CD4-positive, alpha-beta T cell treated with Interleukin-17A for 4 hours (primary cell): ENCODE measurements at places on chromosomes 16 and 17.

DNA sequence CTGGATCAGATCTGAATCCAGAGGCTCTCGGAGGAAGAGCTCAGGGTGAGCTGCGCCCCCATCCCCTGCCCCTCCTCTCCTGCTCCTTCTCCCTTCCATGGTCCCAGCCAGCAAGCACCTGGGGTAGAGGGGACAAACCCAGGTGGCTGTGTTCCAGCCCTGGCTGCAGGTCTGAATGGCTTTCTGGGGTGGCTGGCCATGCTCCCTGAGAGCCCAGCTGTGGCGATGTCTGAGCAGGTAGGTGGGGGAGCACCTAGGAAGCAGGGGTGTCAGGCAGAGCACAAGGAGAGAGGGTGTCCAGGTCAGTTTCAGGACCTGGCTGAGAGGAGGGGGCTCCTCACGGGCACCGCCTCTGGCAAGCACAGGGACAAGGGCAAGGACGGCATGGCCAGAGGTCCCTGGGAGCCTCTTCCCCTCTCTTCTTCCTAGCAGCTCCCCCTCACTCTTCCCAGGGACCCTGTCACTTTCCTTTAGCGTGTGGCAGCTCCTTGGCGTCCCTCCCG lies 310.0 kb downstream of the SEC14L1 start:
- DNase-seq = no peak

DNA sequence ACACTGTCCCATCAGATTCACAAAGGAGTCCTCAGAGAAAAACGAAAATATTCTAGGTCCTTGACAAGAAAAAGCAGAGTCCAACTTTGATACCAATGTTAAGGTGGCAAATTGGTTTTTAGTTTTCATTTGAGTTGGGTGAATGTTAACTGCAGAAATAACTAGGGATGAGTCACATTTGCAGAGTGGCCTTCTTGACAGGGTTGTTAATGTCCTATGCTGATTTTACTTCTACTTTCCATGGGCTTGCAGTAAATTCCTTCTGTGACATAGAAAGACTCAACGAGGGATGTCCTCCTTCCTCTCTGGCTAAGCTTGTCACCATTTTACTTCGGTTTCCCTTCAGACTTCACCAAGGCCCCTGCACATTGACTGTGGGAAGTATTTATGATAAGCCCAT lies 47.2 kb upstream of the ICAM2 start:
- DNase-seq = no peak

- DNase-seq = no peak
Measured at GRCh38 chr17:33056399-33057146, 64.9 kb downstream of the SPACA3 start.

DNA sequence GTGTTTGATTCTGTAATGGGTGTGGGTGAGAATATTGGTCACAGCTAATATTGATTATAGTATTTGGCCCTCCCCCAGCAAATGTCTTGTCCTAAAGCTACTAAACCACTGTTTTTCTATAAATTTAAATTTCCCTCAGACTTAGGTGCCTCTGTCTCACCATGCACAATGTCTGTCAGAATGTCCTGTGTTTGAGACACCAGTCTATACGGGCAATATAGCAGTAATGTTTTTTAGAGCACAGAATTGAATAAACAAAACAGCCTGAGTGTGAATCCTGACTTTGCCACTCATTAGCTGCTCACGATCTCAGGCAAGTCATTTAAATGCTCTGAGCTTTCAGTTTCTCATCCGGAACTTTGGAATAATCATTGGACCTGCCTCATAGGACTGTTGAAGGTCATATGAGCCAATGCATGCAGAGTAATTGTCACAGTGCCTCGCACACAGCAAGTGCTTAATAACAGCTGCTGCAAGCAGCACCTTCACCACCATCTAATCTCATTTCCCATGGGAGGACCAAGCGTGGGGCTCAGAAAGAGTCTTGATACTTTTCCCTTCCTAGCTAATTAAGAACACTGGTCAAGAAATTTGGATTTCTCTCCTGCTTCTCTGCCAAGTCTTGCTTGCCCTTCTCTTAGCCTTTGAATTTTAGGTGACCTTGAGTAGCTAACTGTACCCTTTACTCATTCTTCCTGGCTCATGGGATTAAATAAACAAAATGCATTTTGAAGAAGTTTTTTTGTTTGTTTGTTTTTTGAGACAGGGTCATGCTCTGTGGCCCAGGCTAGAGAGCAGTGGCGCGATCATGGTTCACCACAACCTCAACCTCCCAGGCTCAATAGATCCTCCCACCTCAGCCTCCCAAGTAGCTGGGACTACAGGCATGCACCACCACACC lies 9.8 kb downstream of the HLF start:
- no peak for DNase-seq

GRCh38 chr16:17632667-17633066 lies 161.9 kb upstream of the XYLT1 start:
- DNase-seq = no peak

- no peak for DNase-seq
Measured at GRCh38 chr17:34981538-34982241, 1.4 kb downstream of the LIG3 start.

- DNase-seq = no peak
Measured at GRCh38 chr17:29042679-29043538, at the start of gene PIPOX. TSS of gene PIPOX (plus strand) at chr17:29043141. CDS start at chr17:29043226, 85 bp downstream.

DNA sequence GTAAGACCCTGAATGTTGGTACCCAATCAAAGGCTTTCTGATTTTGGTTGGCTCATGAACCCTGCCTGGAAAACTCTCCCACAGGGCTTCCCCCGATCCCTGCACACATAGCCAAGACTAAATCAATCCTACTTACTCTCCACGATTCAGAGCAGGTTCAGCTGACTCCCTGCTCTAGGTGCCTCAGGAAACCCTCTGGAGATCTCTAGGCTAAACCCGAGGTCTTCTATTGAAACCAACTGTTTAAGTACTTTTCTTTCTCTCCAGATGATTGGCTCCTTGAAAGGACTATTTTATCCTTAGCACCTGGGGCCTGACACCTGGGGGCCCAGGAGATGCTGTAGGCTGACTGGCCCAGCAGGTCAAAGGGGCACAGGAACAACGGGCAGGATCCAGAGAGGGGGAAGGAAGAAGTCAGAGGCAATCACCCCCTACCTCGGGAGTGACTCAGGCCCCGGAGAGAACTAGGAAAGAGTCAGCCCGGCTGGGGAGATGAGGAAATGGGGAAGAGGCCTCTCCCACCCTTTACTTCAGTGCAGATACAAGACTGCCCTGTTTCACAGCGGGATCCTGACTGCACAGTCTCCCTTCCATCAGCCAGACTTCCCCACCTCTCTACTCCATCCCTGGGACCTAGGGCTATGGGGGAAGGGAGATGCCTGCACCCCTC lies 2.0 kb downstream of the TBC1D10B start:
- DNase-seq = no peak

DNA sequence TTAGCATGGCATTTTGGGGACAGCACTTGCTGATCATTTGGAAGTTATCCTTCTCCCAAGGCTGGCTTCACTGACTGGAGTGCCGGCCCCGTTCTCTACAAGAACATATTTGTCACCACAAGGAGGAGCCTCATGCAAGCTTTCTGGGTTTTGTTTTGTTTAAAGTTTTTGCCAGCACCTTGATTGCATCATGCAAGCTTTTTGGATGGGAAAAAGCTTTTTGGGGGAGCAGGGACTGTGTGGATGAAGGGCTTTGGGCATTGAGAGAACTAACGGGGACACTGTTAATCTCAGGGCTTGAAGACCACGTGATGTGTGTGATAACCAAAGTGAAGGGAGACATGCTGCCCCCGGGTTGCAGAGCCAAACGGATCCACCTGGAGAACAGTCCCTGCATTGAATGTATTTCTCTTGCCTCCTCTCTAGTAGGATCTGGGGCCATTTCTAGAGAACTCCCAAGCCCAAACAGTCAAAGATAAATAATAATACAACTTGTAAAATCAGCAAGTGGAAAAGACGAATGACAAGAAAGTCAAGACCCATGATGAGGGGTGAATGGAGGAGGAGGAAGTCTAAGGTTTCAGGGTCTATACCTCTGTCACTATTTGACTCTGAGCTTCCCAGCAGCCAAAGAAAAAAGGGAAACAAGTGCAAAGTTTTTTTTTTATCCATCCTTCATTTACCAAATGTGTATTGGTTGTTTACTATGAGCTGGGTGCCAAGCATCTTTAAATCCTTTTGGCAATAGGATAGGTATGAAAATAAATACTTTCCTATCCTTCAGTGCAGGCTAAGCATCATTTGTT lies 17.2 kb downstream of the TMEM114 start:
- DNase-seq = no peak

DNA sequence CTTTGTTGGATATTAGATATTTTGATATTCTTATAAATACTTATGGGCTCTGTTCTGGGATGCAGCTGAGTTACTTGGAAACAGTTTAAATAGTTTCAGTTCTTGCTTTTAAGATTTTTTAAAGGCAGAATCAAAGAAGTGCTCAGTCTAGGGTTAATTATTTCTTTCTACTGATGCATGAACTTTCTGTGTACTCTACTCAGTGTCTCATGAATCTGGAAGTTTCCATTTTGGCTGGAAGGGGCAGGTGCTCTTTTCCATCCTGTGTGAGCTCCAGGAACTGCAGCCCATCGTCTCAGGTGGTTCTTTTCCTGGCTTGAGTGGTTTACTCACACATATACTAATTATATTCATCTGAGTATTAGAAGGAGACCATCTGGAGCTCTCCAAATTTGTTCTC lies 61.1 kb upstream of the CPHXL start:
- no peak for DNase-seq

DNA sequence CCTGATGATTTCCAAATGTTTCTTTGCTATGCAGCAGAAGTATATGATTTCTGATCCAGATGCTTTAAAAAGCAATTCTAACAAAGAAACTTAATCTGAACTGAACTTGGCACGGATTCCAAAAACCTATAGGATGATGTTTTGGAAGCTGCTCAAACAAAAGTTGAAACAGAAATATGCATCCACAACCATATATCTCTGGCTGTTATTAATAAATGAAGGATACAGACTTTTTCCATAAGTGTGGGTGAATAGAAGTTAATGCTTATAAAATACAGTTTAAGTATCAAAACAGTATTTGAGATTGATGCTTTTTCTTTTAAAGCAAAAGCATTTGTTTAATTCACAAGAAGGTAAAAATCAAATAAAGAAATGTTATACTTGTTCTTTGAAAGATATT lies 27.9 kb upstream of the NACA2 start:
- no peak for DNase-seq

GRCh38 chr16:30741461-30741914 lies 6.7 kb upstream of the PHKG2 start:
- DNase-seq = no peak

DNA sequence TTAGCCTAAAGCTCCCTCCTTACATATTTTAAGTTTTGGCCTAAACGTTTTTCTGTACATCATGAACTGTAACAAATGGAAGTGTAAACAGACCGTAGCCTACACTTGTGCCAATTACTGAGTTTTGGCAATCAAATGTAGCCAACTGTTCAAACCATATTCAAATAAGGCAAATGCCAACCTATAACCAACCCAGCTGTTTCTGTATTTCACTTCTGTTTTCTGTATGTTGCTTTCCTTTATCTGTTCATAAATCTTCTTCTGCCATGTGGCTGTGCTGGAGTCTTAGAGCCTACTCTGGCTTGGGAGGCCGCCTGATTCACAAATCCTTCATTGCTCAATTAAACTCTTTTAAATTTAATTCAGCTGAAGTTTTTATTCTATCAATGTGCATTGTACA lies 6.9 kb upstream of the C16orf78 start:
- no peak for DNase-seq

GRCh38 chr16:1137604-1138003 lies 15.3 kb upstream of the CACNA1H start:
- no peak for DNase-seq

DNA sequence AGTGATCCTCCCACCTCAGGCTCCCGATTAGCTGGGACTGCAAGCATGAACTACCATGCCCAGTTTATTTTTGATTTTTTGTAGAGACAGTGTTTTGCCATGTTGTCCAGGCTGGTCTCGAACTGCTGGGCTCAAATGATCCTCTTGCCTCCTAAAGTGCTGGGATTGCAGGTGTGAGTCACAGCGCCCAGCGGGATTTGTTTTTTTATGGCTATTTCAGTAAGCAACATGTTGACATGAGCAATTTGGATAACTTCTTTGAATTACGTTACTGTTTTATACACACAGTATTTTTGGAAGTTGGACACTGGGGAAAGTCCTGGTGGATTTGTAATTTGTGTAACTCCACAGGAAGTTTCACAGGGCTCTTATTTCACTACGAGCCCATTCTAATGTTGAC lies 18.5 kb upstream of the RHOT1 start:
- DNase-seq = no peak

DNA sequence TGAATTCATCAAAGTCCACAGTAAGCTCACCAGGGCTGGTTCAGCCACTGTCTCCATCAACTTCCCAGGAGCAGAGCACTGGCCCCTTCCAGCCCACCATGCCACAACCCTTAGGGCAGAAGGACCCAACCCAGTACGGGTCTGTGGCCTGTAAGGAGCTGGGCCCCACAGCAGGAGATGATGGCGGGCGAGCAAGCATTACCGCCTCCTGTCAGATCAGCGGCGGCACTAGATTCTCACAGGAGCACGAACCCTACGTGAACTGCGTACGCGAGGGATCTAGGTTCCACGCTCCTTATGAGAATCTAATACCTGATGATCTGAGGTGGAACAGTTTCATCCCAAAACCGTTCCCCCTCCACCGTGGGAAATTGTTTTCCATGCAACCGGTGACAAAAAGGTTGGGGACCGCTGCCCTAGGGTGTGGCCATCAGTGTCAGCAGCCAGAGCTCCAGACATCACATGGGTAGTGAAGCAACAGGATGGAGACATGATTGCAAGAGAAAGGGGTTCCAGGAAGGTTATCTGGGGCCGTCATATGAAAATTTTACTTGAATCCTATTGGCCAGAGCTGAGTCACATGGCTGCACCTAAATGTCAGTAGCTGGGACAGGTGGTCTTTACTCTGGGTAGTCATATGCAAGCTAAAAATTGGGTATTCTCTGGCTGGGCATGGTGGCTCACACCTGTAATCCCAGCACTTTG lies 12.4 kb upstream of the SLC25A19 start:
- DNase-seq = no peak

GRCh38 chr16:85225257-85225656 lies 113.0 kb upstream of the CIBAR2 start:
- DNase-seq = no peak

DNA sequence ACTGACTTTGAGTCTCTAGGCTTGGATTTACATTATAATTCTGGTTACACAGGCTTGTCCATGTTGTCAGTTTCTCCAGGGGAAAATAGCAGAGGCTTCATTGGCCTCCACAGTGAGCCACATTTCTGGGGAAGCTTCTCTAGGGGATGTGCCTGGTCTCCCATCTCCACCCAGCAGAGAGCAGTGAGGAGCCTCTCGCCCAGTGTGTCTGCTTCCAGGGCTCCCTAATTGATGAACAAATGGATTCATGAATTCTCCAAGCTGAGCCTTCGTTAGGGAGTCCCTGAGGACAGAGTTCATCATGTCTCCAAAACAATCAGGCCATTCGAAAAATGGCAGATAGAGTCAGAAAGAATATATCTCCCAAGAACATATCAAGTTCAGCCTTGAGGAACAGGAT lies 162.4 kb upstream of the TOX3 start:
- DNase-seq = no peak

- DNase-seq = no peak
Measured at GRCh38 chr17:38896346-38896954, 26.6 kb downstream of the LASP1 start.

GRCh38 chr16:71526111-71526631 lies at the start of gene CHST4:
TSS of gene CHST4 (plus strand) at chr16:71526426. CDS start at chr16:71536678, 10,252 bp downstream.
- no peak for DNase-seq

- DNase-seq = no peak
Measured at GRCh38 chr16:22664132-22664531, 149.8 kb upstream of the HS3ST2 start.

GRCh38 chr17:4536259-4536741 lies 18.9 kb downstream of the MYBBP1A start:
- DNase-seq = no peak

GRCh38 chr16:78705694-78706093 lies 606.2 kb downstream of the WWOX start:
- peak; percentile 17 for DNase-seq
